PC-3 (cell line): ENCODE measurements at places on chromosomes 13 and 19. TPM values are rescaled to one million over a fixed set of nuclear protein-coding genes. Genes with fewer than 3 reads are reported as not detected.

- no peak for DNase-seq
Observed at GRCh38 chr13:110337247-110337646, 30.2 kb downstream of the COL4A2 start.

DNA sequence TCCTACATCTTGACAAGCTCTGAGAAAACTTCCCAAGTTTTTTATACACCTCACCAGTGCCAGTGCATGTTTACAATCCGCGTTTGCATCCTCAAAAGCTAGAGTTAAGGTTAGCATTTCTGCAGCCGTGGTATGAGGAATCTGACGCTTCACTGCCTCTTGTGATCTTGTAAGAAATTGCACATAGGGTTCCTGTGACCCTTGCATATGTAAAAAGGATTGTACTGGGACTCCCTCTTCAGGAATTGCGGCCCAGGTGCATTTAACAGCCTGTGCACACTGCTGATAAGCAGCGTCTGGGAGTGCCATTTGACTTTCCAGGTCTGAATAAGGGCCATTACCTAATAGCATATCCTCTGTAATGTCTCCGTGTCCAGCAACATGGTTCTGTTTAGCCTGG is 15.3 kb downstream of the FPR3 start:
- DNase-seq: peak; percentile 71

DNA sequence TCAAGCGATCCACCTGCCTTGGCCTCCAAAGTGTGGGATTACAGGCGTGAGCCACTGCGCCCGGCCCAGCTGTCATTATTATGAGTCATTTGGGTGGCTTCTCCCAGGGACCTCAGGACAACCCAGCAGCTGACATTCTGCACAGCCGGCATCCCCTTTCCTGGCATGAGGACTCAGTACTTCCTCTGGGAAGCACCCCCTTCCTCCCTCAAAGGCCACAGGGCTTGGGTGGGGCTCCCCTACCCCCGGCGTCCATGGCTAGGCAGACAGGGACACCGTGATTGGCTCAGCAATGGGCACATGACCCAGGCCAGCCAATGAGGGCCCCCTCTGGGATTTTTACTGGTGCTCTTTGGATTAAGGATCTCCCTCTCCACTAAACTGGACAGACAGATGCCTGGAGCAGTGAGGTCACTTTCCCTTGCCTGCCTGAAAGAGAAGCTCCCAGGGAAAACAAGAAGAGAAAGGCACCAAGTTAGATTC is 6.0 kb downstream of the KANK2 start:
- DNase-seq: peak; percentile 53

DNA sequence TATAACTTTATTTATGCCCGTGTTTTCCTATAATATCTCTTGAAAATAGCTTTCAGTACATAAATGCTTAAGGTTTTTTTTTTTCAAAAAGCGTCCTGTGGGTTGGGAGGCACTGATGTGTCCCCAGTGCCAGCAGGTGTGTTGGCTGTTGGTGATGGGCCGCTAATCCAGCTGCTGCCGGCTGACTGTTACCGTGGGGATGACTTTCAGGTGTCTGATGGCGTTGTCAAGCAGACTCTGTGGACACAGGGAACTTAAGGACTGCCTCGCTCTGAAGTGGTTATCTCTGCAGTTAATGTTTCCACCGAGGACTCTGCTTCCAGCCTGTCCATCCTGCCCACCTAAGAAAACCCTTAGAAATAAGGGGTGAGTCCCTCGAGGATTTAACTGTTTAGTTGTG is 94.5 kb downstream of the ANKRD10 start:
- no peak for DNase-seq

DNA sequence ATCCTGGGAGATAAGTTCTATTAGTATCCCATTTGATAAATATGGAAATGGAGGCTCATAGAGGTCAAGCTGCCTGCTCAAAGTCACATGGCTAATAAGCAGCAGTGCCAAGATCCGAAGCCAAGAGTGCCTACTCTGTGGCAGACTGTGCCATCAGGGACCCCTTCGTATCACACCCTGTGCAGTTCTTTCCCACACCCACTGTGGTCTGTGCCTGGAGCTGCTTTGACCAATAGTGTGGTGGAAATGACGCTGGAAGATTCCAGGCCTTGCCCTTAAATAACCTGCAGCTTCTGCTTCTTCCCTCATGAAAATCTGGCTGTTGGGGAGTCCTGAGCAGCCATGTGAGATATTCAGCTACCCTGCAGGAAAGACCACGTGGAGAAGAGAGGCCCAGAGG is 10.1 kb downstream of the OPA3 start:
- no peak for DNase-seq

- DNase-seq: no peak
Observed at GRCh38 chr13:44698066-44698465, 121.9 kb upstream of the TSC22D1 start.

- peak; percentile 23 for DNase-seq
Observed at GRCh38 chr13:80033286-80033685, 307.6 kb downstream of the SPRY2 start.

DNA sequence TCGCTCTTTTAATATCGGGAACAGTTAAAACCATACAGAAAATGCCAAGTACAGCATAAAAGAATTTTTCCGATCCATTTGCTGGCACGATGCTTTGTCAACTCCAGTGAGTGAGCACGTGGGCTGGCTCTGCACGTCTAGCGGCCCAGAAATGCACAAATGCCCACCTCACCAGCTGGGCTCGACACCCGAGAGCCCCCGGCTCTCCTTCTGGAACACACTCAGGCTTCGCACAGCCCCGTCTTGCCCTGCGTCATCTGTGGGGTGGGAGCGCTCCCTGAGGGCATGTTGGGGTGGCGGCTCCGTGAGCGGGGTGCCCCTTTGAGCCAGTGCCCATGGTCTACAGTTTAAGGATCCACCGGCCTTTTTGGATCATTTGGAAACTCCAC is 24.5 kb downstream of the ATP4B start:
- no peak for DNase-seq

GRCh38 chr13:90768116-90768515 is 579.4 kb upstream of the MIR17HG start:
- DNase-seq: no peak

DNA sequence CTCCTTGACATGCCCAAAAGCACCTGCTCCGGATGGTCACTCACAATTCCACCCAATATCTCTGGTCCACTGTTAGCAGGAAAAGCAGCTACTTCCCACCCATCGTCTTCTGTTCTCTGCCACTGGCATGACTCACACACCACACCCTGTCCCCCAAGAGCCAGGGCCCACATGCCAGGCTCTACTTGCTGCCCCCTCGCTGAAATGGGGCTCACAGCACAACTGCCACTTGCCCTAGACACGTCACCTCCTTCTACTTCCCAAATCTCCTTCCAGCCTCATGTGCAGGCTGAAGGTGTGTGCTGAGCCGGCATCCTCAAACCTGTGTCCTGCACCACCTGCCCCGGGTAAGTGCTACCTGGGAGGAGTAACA is 65.0 kb downstream of the TBC1D4 start:
- DNase-seq: peak; percentile 23

DNA sequence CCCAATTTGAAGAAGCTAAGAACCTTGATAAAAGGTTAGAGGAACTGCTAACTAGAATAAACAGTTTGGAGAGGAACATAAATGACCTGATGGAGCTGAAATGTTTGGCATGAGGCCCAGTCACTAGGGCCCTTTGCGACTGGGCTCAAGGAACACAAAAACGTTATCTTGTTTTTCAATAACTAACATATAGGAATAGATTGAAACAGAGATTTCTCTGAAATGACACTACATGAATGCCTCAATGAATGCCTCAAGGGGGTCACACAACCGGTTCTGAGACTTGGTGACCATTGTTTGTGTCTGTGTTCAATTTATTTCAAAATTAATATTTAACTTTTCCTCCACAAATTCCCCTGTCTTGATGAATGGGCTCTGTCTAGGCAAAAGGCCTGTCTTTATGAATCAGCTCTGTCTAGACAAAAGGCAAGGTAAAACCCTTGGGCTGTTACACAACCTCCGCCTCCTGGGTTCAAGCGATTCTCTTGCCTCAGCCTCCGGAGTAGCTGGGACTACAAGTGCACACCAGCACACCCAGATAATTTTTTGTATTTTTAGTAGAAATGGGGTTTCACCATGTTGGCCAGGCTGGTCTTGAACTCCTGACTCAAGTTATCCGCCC is 932 bp upstream of the ZNF486 start:
- no peak for DNase-seq

GRCh38 chr13:75442736-75443234 is 39.2 kb downstream of the TBC1D4 start:
- no peak for DNase-seq

- DNase-seq: peak; percentile 43
Observed at GRCh38 chr19:54399189-54399588, 16.1 kb upstream of the TTYH1 start.

- DNase-seq: no peak
Observed at GRCh38 chr19:4028334-4029246, 21.1 kb downstream of the PIAS4 start.

DNA sequence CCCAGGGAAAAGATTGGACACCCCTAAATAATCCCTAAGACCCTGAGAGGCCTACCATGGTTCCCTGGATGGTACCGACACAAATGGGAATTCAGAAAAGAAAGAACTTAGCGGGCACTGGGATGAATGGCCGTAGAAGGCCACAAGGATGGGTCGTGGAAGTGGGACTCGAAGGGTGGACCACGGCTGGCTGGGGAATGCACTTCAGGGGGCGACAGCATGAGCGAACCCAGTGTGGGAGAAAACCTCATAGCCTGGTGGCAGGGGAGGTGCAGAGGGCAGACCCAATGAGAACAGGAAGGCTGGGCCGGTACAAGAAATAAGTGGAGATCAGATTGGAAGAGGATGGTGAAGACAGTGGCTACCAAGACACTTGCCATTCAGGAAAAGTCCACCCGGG is 28.7 kb downstream of the LATS2 start:
- no peak for DNase-seq

DNA sequence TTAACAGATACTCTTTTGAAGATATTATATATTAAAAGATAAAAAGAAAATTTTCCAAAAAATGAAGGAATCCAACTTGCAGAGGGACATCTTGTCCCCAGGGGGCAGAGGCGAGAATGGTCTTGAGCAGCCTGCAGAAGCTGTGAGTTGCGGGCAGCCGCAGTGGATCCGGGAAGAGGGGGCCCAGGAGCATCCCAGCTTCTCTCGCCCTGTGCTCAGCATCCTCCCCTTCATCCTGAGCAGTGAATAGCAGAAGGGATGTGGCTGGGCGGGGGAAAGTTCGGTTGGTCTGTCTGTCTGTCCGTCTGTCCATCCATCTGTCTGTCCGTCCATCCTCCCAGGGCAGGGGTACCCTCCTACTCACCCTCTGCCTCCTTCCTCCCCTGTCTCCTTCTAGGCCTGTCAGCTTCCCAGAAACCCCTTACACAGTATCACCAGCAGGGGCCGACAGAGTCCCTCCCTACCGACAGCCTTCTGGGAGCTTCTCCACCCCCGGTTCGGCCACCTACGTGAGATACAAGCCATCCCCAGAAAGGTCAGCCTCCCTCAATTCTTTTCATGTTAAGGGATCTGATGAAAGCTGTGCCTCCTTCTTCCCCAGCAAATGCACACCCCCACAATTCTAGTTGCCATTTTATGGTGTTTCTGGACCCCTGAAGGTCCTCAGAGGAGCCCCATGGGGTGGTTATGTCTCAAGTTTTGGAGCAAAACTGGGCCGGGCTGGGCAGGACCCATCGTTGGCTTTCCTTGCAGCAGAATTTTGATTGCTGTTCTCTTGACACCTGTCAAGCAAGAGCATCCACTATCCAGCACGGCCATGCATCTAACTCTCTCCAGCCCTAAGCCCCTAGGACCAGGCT is 81.6 kb downstream of the DPF1 start:
- peak; percentile 31 for DNase-seq

DNA sequence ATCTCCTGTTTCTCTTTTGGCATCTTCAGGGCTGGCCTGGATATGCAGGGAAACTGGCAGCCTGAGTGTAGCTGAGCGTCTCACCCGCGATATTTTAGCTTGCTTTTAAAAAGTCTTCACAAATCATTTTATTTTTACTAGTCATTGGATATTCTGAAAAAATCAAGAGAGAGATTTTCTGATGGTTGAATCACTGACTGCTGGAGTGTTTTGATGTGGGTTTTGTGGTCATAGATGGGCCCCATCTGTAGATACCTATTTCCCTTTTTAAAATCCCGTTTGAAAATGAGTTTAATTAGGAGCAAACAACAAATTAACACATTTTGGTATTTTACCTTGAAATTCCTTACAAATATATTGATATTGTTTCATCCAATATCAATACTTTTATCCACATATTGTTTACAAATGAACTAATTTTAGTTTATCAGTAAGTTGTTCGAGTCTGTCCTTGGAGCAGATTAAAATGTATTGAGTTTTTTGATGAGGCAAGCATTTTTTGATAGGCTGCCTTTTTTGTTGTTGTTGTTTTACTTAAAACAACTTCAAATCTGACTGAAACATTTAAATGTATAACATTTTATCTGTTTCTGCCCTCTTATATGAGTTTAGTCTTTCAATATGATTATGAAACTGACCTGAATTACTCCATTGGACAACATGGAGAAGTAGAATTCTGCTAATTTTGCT is 21.5 kb upstream of the OXGR1 start:
- no peak for DNase-seq

The POSTN gene
- total RNA-seq: not detected in 2 replicates

The UBE2L5 gene
- not detected in 2 replicates for total RNA-seq

The OR7D2 gene
- total RNA-seq: 0.07 TPM in 1 of 2 replicates, not detected in the other

The SPRY2 gene
- total RNA-seq: 16.5 and 19.0 TPM in 2 replicates

The TMC4 gene
- total RNA-seq: 11.2 and 13.4 TPM in 2 replicates

The FCHO1 gene
- total RNA-seq: 21.0 and 29.5 TPM in 2 replicates

The ZNF729 gene
- total RNA-seq: not detected in 2 replicates
